ENCODE measurements at places on chromosomes 6 and 20.

GRCh38 chr6:142378138-142378875 lies 76.5 kb downstream of the ADGRG6 start:
- DNase-seq: no peak

GRCh38 chr6:26414281-26414680 lies 12.2 kb downstream of the BTN3A1 start:
- DNase-seq: no peak

GRCh38 chr20:34615477-34615876 lies 57.0 kb downstream of the MAP1LC3A start:
- no peak for DNase-seq

DNA sequence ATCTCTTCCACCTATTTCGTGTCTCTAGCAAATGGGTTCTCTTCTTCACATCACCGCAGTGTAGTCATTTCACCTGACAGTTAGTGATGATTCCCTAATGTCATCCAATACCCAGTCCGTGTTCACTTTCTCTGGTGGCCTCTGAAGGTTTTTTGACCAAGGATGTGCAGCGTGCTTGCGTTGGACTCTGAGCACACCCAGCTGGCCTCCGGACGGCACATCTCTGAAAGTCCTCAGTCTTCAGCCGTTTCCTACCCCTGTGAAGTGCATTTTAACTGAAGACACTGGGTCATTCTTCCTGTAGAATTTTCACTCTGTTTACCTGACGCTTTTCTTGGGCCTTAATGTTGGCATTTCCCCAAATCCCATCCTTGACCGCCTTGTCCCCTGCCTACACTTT lies 98.7 kb downstream of the ERMARD start:
- DNase-seq: no peak

- DNase-seq: no peak
These were observed 250.0 kb downstream of the SLC24A3 start for GRCh38 chr20:19462491-19462890.

DNA sequence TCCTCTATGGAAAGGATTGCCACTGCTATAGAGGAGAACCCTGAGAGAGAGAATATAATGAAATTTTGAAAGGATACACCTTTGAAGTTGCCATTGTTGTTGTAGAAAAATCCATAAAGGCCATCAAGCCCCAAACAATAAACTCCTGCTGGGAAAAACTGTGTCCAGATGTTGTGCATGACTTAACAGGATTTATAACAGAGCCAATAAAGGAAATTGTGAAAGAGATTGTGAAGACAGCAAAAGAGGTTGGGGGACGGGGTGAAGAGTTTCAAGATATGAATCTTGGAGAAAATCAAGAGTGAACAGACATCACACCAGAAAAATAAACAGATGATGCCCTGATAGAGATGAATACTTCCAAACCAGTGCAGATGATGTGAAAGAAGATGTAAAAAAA lies 396.4 kb downstream of the BCKDHB start:
- DNase-seq: no peak

DNA sequence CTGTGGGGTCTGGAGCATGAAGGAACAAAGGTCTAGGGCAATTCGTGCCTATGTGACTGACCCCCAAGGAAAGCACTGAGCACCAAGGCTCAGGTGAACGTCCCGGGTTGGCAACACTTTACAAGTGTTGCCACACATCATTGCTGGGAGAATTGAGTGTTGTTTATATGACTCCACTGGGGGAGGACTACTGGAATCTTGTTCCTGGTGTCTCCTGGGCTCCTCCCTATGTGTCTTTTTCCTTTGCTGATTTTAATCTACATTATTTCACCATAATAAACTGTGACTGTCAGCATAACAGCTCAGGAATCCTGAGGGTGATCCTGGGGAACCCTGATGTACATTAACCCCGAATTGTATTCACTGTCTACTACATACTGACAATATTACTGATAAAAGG lies 207.7 kb upstream of the BMP2 start:
- no peak for DNase-seq

GRCh38 chr20:38665094-38665493 lies 59.2 kb upstream of the SLC32A1 start:
- no peak for DNase-seq

- DNase-seq: no peak
These were observed 636.3 kb upstream of the IMPG1 start for GRCh38 chr6:76708641-76709331.

- no peak for DNase-seq
These were observed 27.1 kb downstream of the CDYL start for GRCh38 chr6:4803343-4803744.

- no peak for DNase-seq
These were observed 35.0 kb upstream of the PHACTR3 start for GRCh38 chr20:59569305-59569704.

GRCh38 chr6:39786649-39787048 lies 5.5 kb upstream of the DAAM2 start:
- DNase-seq: no peak

GRCh38 chr20:1341561-1342265 lies 12.8 kb upstream of the SDCBP2 start:
- no peak for DNase-seq

DNA sequence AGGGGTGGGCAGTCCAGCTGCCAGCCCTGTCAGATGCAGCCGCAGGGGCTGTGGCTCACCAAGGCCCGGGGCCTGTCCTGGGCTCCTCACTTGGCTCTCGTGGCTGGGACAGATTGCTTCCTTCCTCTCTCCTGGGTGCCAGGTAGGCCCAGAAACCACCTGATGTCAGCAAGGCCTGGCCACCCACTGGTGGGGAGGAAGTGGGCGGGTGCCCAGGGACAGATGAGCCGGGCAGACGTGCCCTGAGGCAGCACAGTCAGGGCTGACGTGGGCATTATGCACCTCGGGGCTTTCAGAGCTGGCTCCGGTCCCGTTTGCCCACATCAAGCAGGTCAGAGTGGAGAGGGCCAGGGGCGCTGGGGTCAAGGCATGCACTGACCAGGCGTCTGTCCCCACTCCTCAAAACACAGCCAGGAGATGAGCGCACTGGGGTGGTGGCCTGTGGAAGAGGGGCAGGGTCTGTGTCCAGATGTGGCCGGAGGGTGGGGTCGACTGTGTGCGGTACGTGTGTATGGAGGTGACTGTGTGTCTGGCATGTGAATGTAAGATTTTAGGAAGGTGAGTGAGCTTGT lies 133.2 kb upstream of the PTPN1 start:
- DNase-seq: peak; percentile 64

DNA sequence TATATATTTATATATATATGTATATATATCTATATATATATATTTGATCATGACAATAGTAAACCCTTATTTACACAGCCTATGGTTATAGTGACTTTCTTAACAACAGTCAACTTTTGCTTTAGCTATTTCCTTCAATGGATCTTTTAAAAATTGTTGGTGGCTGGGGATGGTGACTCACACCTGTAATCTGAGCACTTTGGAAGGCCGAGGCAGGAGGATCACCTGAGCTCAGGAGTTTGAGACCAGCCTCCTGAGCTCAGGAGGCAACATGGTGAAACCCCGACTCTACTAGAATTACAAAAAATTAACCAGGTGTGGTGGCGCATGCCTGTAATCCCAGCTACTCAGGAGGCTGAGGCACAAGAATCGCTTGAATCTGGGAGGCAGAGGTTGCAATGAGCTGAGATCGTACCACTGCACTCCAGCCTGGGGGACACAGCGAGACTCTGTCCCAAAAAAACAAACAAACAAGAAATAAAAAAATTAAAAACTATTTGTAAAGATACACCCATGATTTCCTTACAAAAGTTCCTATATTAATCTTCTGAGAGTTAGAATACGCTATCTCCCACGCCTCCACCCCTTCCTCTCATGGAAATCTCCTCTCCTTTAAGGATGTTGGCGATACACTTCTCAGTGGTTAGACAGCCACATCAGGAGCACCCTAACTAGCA lies 29.2 kb upstream of the CNKSR3 start:
- no peak for DNase-seq

GRCh38 chr20:5973172-5973571 lies 22.7 kb downstream of the MCM8 start:
- DNase-seq: no peak

DNA sequence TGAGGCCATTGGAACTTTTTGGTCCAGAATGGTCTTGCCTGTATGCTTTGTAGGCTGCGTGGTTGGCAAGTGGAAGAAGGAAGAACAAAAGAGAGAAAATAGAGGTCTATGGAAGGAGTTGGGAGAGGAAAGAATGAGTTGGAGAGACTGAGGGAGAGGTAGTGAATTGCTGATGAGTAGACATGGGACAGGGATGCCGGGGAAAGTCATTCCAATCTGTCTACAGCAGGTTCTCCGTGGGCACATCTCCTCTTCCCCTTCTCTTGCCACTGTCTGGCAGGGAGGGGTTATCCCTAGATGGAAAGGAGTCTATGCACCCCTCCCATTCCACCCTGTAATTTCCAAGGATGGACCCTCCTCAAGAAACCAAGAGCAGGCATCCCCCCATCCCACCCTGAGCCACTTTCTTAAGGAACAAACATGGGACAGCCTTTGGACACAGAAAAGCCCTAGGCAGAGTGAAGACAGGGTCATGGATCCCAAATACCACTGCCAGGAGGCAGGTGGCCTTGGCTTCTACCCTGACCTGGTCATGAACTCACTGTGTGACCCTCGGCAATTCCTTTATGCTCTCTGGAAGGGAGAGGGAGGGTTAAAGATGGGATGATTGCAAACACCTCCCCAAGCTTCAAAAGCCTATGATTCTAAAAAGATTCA lies 196.9 kb downstream of the LRFN2 start:
- DNase-seq: no peak

DNA sequence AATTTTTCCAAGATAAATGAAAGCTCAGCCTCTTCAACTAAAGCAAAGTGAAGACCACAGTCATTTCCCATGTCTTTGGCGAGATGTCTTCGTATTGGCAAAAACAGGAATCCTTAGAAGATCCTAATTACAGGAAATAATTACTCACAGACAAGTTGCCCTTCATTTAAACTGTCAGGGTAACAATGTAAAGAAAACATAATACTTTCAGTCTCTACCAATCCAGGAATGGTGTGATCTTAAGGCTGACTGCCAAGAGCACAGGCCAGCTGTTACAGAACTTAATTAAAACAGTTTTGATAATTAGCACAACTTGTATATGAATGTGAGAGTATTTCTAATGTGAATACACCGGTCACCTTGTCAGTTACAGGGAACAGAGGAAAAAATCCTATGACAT lies 292.2 kb downstream of the PACRG start:
- DNase-seq: no peak

DNA sequence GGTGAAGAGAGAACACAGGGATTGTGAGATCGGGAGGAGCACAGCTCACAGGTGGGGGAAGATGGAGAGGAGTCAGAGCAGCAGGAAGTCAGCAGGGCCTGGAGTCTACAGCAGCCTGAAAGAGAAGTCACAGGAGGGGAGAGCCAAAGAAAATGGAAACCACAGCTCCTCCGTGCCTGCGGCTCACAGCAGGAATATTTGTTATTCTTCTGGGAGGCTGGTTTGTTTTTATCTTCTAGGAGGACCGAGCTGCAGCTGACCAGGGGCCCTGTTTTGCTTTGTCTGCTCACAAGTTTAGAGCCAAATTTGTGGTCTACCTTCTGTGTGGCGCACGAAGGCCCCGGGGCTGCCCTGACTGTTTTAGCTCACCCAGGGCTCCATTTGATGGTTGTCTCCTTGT lies 81.8 kb downstream of the CLIC5 start:
- DNase-seq: no peak

DNA sequence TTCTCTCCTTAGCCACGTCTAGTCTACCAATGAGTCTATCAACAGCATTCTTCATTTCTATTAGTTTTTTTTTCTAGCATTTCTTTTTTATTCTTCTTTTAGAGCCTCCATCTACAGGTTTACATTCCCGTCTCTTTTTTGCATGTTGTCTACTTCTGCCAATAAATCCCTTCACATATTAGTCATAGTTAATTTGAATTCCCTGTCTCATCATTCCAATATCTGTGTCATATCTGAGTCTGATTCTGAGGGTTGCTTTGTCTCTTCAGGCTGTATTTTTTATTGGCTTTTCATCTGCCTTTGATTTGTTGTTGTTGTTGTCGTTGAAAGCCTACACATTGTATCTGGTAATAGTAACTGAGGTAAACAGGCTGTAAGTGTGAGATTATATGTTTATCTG lies 104.6 kb downstream of the HMGCLL1 start:
- no peak for DNase-seq

DNA sequence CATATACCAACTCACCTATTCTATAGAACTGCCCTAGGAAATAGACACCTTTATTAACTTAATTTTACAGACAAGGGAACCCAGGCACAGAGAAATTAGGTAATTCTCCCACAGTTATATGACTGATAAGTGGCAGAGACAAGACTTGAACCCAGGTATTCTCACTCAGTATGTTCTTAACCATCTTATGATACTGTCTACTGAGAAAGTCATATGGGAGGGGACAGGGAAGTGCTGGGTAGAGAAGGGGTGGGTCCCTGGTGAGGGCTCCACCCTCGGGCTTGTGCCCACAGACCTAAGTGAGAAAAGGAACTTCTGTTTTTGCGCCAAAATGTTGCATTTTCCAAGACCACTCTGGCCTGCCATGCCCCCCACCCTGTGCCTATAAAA lies 123.5 kb downstream of the RNF144B start:
- DNase-seq: no peak

- no peak for DNase-seq
These were observed 85.3 kb upstream of the BHLHE23 start for GRCh38 chr20:63091901-63092659.

DNA sequence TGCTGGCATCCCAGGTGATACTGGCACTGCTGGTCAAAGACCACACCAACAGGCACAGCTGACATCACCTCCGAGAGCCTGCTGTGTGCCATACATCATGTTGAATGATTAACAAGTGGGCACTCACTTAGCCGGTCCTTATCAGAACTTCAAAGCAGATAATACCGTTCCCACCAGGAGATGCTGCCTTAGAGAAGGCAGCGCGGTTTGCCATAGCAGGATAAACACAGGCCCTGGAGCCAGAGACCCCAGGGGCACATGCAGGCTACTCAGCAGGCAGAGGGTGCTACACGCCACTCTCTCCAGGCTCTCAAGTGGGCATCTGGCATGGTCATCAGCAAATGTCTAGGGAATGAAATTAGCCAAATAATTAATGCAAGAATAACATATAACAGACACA lies 86.5 kb upstream of the CST7 start:
- DNase-seq: no peak

GRCh38 chr6:132698608-132699007 lies 15.2 kb downstream of the VNN1 start:
- no peak for DNase-seq

GRCh38 chr20:33169176-33169794 lies 1.3 kb downstream of the BPIFA2 start:
- DNase-seq: no peak
